ENCODE measurements at places on chromosomes 4 and X.

DNA sequence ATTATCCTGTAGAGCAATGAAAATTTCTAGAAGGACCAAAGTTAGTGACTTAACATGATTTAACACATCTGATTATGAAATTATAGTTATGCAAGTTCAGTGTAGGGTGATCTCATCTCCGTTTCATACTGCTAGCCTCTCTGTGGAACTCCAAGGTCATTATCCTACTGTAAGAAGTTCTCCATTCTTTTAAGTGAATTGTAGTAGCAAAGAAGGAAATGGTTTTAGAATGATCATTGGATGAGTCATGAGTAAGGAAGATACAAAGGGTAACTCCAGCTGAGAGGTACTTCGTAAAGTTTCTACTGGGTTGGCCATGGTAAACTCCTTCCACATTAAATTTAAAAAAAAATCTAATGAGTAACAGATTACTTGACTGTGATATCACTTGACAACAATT, 215.0 kb upstream of the GIMD1 start:
- no peak for DNase-seq

GRCh38 chrX:20382518-20383297, 116.0 kb upstream of the RPS6KA3 start:
- peak; percentile 1 for DNase-seq

- DNase-seq: no peak
Observed at GRCh38 chr4:111977419-111977965, 167.8 kb upstream of the FAM241A start.

GRCh38 chr4:176782794-176783193, 9.9 kb downstream of the VEGFC start:
- no peak for DNase-seq

DNA sequence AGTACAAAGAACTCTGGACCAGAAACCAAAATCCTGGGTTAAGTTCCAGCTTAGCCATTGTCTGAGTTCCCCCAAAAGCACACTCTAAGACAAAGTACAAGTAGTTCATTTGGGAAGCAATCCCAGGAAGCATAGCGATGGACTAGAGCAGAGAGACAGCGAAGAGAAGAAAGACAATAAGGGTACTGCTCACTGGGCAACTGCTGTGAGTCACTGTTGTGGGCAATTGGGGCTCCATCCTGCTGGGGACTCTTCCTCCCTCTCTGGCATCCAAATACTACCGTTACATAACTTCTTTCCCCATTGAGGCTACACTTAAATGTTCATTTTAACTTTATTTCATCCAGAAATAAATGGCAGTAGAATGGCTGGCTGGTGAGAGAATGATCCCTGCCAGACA, 14.1 kb downstream of the SRPX start:
- no peak for DNase-seq

GRCh38 chr4:75122424-75123014, 189.6 kb downstream of the PARM1 start:
- no peak for DNase-seq

DNA sequence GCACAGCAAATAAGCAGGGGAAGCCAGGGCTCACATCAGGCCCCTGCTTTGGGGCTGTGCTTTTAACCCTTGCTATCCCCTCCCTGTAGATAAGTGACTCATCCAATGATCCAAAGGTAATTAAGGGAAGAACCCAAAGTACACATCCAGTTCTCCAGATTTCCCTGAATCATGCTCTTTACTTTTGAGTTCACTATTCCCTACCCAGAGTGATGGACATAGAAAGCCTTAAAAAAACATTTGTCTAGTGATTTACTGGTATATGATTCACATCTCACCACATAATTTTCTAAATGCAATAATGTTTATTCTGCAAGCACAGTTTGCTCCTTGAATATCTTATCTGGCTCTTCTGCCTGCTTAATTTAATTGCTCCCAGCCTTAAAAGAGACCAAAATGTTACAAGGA, 136.2 kb downstream of the PPP3CA start:
- DNase-seq: no peak

DNA sequence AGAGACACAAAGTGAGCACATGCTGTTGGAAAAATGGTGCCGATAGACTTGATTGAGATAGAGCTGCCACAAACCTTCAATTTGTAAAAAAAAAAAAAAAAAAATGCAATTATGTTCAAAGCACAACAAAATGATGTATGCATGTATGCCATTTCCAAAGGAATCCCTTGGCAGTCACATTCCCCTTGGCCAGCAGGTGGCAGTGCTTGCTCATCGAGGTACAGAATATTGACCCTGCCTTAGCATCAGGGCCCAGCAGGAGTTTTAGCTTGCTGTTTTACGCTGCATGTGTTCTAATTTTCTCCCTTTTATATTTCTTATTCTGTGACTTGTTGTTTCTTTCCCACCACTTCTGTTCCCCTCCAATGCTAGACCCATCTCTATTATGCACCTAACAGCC, 34.5 kb upstream of the CYBB start:
- peak; percentile 82 for DNase-seq

DNA sequence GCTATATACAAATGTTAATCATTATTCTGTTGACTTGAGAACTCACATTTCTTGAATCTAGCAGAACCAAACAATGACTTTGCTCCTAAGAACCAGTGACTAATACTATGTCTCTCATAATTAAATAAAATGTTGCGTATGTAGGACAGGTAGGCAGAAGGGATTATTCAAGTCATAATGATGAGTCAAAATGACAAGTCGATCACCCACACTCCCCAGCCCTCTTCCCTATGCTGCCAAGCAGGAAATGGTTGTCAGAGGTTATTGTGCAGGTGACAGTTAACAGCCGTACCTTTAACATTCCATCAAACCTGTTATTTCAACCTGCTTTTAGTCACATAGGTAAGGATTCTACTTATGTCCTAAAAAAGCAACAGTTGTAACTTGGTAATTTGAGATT, 22.0 kb upstream of the STK26 start:
- DNase-seq: no peak

- DNase-seq: no peak
Observed at GRCh38 chr4:125303058-125303457, 11.7 kb upstream of the FAT4 start.

DNA sequence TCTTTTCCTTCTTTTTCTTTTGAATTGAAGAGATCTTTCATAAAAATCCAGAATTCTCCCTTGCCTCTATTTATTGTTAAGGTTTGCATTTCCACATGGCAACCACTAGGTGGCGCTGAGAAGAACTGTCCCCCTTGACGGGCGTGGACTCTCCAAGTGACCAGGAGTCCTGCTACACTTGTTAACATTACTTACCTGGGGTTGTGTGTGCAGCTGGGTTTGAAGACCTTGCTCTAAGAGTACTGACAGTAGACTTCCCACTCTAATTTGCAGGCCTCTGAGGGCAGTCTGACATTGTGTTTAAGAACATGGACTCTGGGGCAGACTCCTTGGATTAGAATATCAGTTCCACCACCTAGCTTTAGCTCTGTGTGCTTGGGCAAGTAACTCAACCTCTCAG, 52.8 kb downstream of the GPRIN3 start:
- DNase-seq: peak; percentile 69

DNA sequence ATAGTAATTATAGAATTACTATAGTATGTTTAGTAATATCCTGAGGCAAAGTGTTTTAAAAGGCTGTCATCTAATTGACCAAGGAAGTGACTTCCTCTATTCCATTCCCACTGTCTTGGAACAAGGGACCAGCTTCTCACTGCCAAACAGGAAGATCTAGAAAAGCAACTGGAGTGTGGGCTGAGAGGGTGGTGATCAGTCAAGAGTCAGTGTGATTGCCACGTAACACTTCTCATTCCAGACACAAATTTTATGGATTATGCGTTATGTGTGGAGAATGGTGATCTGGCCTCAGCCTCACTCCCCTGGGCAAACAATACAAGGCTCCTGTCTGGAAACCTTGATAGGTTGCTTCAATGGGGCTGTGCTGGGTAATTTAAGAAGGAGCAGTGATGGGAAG, 60.0 kb downstream of the RRAGB start:
- DNase-seq: no peak

DNA sequence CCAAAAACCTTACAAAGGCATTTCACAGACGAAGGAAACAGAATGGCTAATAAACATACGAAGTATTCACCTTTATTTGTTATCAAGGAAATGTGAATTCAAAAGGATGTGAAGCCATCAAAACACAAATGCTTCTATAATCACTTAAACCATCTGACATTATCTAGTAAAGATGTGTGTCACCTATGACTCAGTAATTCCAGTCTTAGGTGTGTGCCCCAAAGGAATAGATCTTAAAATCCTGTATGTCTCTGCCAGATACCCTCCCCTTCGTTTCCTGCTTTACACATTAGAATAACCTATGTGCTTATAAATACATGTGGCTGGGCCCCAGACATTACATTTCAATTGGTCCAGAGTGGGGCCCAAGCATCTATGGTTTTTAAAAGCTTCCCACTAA, 41.8 kb upstream of the CEP135 start:
- DNase-seq: no peak

DNA sequence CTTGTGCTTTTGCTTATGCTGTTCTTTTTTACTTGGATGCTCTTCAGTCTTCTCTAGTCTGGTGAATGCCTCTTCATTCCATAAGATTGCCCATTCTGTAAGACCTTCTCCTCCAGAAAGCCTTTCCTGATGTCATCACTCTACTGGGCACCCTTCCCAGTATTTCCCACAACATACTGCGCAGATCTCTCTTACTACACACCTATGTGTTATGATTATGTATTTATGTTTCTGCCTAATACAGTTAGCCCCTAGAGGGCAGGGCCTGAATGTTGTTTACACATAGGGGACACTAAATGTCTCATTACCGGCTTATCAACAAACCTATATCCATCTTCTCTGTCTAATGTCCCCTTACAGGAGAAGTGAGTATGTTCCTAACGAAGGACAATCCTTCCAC, 21.1 kb downstream of the AIFM1 start:
- DNase-seq: no peak

GRCh38 chr4:60930866-60931265, 269.3 kb upstream of the ADGRL3 start:
- no peak for DNase-seq

- DNase-seq: no peak
Observed at GRCh38 chrX:48458711-48459110, 11.3 kb downstream of the SLC38A5 start.

DNA sequence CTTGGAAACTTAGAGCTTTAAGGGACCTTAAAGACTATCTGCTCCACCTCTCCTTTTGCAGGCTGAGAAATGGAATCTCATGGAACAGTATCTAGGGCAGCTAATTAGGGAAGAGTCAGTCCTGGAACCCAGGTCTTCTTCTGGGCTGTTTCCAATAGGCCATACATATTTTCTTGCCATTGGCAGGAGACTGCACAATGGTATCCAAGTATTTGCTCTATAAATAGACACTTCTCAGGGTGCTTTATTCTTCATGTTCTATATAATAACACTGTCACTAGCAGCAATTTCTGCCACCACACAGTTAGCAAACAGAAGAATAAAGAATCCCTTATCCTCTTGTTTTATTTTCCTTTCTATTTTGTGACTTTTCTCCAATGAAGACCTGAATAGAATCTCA, 291.7 kb downstream of the C4orf33 start:
- DNase-seq: no peak

- no peak for DNase-seq
Observed at GRCh38 chr4:87017580-87018342, 83.0 kb downstream of the AFF1 start.

DNA sequence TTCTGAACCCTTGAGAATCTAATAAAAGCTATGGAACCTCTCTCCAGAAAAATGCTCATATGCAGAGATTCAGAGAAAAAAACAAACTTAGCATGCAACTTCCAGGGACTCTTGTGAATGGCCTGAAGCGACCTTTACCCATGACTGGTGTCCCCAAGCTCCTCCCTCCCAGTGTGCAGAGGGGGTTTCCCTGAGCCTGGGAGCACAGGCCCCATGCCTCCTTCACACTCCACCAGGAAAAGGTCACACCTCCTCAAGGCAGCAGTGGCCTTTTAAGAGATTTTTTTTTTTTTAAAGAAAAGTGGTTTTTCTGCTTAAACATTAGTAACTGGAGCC, 13.3 kb upstream of the UBA6 start:
- no peak for DNase-seq

DNA sequence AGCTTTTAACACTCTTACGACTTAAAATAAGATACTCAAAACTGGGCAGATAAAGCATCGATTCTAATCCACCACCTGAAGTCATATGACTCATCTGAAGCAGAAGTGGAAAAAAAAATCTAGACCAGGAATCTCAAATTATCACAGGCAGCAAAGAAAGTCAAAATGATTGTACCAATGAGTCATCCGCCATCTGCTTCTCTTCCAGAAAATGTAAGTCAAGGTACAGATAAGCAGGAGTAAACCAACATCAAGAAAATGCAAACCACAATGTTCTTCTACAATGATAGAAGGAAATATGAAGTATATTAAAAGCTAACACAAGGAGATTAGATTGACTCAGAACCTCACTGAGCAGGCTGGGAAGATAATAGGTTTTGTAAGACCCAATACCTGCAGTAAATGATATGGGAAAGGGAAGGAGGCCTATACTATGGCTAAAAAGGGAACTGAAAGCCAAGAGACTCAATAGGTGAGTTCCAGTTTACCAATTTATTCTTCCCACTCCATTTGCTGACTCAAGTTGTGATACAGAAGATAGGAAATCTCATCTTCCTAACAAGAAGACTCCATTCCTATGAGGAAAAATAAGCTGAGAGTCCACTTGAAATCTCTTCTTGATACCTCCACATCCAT, 88.4 kb upstream of the TET2 start:
- DNase-seq: no peak

DNA sequence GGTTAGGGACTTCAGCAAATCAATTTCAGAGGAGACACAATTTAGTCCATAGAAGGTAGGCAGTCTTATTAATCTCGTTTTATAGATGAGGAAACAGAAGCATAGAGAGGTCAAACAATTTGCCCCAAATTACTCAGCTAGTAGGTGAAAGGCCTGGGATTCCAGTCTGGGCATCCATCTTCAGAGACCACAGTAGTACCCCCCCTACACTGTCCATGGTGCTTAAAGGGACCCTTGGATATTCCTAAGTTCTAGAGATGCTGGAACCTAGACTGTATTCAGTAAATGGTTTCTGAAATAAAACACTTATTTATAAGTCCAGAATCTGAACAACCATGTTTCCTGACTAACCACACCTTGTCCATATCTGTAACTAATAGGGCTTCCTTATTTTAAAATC, 174.8 kb downstream of the CEP135 start:
- no peak for DNase-seq

GRCh38 chr4:122246551-122246950, 94.4 kb downstream of the BLTP1 start:
- no peak for DNase-seq

GRCh38 chr4:37689353-37690095, 3.3 kb upstream of the RELL1 start:
- no peak for DNase-seq

GRCh38 chrX:154412468-154412867, 1.1 kb downstream of the TAFAZZIN start:
- DNase-seq: peak; percentile 56

DNA sequence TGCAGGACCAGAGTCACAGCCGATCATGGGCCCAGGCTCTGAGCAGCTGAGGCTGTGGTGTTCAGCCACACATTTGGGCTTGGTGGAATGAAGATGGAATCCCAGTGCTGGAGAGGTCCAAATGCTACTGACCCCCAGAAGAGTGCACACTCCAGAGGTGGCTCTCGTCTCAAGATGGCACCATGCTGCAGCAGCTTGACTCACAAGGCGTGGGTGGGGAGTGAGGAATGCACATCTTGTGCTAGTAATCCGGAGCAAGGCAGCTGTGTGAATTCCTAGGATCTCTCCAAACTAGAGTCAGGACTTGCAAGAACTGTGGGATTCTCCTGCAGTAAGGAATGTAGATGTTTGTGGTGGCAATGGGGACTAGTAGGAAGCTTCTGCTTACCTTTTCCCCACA, 28.7 kb downstream of the RAB28 start:
- DNase-seq: no peak
